ENCODE measurements at places on chromosomes 2 and 18.

GRCh38 chr2:181847198-181847556 lies 44.4 kb upstream of the ITPRID2 start:
- DNase-seq: no peak

DNA sequence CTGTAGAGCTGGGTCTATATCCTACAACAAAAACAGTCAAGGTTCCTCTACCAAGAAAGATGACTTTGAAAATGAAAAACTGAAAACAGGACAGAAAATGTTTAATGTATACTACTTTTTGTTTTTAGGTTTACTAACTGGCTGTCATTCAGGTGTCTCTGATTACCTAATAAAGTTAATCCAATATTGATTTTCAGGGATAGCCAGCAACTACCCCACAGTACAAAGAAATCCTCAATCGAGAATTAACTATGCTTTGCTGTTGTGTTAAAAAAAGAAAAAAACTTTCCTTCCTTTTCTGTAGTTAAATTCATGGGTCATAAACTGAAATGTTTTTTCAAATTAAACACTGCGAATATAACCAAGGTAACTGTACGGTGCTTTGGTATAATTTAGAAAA lies 45.8 kb downstream of the TTR start:
- no peak for DNase-seq

DNA sequence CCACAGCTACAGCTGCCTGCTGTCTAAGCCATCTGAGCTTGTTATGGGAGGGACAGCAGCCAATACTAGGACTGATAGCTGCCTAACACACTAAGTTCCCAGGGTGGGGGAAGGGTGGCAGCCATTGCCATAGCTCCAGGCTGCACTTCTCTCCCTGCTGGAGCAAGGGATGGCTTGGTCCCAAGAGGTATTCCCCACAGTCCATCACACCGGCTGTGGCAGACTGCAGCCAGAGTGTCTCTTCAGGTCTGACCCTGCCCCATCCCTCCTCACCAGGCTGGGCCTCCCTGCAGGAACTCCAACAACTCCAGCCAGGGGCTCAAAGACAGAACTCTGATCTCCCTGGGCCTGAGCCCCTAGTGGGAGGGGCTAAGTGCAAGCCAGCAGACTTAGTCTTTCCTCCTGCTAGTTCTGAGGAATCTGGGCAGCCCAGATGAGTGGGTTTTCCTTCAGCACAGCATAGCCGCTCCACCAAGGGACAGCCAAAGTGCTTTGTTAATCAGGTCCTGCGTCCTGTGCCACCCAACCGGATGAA lies 632.1 kb downstream of the SOCS6 start:
- DNase-seq: no peak

DNA sequence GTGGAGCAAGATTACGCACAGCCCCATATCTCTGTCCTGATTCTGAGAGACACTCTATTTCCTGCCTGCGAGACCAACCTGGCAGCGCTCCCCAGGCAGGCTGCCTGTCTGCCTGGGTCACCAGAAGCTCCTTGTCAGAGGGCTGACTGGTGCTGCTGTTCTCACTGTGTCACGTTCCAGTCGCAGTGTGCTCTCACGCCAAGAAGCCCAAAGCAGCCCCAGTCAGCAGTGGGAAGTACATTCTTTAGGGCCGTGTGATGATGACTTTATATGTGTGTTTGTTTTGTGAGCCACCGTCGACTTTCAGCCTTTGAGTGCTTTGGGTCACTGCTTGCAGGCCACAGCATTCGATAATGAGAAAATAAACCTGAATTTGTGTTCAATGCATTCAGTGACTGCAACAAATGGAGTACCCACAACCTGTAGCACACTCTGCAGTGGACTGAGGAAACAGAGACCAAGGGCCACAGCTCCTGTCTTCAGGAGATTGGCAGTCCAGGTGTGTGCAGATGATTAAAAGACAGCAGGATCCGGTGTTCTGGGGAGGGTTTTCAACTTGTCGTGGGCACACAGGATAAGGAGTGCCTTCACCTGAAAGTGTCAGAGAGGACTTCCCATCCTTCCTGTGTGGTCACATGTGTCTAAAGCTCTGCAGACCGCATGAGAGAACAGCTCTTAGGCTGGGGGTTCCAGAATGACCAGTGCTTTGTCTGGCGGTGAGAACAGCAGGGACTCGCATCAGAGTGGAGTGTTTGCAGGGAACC lies 4.8 kb downstream of the TNFRSF11A start:
- no peak for DNase-seq

GRCh38 chr2:105139556-105140239 lies 101.8 kb downstream of the MRPS9 start:
- no peak for DNase-seq

- peak; percentile 50 for DNase-seq
Measured at GRCh38 chr18:34977838-34978532, 63.2 kb upstream of the MAPRE2 start.
